ENCODE measurements at places on chromosomes 4 and X.

DNA sequence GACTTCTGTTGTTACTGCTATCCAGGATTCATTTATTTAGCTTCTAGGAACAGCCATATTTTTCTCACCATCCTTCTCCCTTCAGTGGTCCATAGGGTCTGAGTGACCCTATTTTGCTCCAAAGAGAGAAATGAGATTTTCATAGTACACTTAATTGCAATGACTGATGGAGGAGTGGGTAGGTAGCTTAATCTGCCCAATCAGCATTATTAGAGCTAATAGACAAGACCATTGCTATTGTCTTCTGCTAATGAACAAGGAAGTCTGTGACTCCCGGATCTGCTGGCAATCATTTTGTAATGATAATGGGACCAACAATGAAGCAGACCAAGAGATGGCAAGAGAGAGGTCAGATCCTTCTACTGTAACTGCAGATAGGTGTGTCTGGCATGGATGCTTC lies 271.4 kb upstream of the SLC7A11 start:
- no peak for DNase-seq

DNA sequence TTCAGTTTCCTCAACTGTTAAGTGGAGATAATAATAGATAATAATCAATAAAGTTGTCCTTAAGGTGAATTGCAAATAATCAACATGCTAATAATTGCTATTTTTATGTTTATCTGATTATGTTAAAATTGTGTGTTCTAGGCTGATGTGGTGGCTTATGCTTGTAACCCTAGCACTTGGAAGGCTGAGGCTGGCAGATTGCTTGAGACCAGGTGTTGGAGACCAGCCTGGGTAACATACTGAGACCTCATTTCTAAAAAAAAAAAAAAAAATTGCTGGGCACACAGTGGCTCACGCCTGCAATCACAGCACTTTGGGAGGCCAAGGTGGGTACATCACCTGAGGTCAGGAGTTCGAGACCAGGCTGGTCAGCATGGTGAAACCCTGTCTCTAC lies 175.2 kb downstream of the GC start:
- DNase-seq, result no peak

DNA sequence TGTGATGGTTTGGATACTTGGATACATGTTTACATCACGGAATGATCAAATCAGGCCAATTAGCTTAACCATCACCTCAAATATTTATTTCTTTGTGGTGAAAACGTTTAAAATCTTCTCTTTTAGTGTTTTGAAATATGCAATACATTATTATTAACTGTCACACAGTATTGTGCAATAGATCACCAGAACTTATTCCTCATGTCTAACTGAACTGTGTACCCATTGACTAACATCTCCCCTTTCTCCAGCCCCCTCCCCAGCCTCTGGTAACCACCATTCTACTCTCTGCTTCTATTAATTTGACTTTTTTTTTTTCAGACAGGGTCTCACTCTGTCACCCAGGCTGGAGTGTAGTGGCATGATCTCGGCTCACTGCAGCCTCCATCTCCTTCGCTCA lies 471.9 kb downstream of the BCOR start:
- DNase-seq, result no peak

DNA sequence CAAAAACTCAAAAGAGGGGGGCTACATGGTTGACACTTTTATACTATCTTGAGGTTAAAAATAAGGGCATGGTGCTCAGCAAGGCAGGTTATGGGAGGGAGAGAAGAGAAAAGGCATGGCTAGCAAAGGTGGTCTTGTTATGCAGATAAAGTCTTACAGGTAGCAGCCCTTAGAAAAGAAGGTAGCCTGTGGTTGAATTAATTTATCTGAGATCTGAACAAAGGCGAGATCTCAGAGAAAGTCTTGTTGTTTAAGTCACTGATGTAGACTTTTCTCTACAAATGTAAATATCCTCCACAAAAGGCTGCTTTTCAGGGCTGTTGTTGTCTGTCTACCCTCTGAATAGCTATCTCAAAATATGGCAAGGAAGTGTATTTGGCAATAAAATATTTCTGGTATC lies 1250.4 kb downstream of the PCDH18 start:
- DNase-seq, result no peak

GRCh38 chrX:7086384-7086783 lies 61.1 kb upstream of the STS start:
- no peak for DNase-seq

DNA sequence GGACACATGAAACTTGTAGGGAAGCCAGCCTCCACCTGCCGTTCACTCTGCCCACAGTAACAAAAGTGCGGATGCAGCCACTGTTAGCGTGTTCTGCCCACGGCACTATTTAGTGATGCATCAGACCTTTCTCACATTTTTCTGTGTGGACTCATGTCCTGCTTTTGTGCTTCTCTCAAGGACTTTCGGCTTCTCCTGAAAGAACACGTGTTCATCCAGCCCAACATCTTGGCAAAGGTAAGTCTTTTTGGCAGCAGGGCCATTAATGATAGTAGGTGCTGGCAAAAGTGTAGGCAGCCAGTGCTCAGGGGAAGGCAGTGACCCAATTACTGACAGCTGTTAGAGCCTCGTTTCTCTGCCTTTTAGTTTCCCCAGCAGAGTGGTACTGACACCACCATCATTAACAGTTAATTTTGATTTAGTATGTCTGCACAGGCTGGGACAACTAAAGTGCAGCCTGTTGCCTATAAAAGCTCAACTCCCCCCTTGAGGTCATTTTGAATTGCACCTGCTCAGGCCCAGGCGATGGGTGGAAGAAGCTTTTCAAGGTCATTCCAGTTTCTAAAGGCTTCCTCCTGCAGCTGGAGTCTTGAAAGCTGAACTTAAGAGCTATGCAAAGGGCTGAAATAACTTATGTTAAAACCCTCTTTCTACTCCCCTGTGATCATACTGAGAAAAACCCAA lies 54.5 kb upstream of the HPSE start:
- peak; percentile 34 for DNase-seq

DNA sequence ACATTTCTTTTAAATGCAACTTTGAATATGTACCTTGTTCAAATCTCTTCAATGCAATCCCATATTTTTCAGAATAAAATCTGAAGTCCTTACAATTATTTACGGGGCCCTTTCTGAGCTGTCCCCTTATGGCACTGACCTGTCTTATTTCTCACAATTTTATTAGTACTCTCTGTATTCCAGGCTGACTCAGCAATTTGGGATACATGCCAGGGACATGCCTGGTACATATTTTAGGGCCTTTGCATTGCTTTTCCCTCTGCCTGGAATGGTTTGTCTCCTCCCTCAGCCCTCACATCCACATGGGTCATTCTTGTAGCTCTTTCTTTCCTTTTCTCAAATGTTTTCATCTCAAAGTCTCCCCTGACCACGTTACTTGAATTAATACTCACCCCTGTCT lies 172.2 kb upstream of the TECRL start:
- DNase-seq, result no peak

- DNase-seq, result peak; percentile 9
Measured at GRCh38 chr4:167233685-167234315, 494 bp downstream of the SPOCK3 start.

DNA sequence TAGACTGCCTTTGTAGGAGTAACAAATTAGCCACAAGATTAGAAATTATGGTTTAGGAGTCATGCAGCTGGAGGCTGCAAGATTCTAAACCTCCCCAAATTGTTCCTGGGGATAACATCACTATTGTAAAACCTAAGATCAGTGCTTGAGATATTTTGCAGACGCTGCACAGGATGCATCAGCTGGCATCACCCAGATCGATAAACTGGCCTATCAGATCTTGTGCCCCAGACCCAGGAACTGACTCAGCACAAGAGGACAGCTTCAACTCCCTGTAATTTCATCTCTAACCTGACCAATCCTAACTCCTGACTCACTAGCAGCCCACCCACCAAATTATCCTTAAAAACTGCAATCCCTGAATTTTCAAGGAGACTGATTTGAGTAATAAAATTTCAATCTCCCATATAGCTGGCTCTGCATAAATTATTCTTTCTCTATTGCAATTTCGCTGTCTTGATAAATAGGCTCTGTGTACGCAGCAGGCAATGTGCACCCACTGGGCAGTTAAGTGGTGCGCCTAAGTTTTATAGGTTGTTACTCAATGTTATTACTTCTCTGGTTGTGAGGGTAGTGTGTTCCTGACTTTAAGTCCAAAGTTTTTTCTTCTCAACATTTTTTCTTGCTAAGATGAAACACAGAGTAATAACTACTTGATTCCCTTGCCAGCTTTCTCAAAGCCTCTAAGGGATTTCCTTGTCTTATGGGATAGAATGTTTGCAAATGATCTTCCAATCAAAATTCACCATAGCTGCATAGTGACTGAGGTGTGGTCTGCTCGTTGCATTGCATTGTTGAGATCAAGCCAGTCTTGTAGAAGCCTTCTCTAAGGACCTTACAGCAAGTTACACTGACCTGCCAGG lies 312.3 kb upstream of the DKK2 start:
- DNase-seq, result no peak

DNA sequence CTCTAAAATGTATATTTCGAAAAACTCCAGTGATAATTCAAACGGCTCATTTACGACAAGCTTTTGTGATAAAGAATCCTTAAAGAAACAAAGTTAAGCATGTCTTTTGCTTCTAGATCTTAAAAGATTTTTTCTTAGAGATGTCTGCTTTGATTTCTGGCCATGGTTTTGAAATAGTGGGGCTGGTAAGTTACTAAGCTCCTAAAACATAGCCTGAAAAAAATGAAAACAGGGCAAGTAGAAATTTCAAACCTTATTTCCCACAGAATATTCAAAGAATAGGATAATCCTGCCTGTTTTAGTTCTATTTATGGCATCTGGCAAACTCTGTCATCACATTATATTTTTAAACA lies 318.3 kb downstream of the ARHGAP24 start:
- no peak for DNase-seq

GRCh38 chr4:180589575-180589974 lies 1653.6 kb upstream of the TENM3 start:
- DNase-seq, result no peak

GRCh38 chr4:69092190-69092589 lies 4.1 kb upstream of the UGT2B7 start:
- no peak for DNase-seq

DNA sequence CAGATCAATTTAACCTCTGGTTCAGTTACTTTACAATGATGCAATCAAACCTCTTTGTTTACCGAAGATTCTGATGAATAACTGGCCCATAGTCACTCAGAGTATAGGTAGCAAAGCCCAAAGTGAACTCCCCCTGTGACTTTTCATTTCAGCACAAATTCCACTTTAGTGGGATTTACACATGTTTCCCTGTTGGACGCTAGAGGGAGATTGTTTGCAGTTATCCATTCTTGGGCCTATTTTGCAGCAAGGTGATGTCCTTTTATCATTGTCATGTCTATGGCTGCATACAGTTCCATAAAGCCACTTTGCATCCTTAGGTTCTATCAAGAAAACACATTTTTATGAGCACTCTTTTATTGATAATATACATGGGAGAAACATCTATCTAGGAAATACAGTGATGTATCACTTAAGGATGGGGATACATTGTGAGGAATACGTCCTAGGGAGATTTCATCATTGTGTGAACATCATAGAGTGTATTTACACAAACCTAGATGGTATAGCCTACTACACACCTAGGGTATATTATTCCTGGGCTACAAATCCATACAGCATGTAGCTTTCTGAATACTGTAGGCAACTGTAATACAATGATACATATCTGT lies 14.5 kb upstream of the DKK2 start:
- DNase-seq, result no peak

GRCh38 chrX:54076903-54077302 lies 32.6 kb upstream of the PHF8 start:
- DNase-seq, result no peak

DNA sequence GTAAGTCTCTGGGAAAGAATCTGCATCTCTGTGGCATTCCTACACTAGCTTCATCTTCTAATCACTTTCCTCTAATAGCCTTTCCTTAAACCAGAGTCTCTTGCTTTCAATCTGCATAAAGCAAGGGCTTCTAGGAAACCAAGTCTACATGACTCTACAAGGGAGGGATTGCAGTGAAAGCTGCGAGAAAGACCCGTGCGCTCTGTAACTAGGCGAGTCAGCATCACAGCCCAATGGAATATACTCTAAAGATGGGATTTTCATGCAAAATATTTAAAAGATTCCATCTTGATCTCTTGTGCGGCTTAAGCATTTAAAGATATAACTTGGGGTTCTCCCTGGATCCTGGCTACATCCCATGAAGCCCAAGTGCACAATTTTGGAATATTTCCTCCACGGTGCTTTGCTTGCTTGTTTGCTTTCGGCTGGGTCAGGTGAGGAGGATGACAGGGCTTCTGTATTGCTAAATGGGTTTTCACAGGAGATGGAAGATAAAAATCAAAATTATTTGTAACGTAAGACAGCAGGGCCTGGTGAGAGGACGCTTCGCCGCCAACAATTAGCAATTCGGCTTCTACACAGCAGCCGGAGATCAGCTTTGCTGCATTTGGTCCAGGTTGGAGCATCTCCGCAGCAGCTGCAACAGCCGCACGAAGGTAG lies 687 bp upstream of the GRIA2 start:
- no peak for DNase-seq

DNA sequence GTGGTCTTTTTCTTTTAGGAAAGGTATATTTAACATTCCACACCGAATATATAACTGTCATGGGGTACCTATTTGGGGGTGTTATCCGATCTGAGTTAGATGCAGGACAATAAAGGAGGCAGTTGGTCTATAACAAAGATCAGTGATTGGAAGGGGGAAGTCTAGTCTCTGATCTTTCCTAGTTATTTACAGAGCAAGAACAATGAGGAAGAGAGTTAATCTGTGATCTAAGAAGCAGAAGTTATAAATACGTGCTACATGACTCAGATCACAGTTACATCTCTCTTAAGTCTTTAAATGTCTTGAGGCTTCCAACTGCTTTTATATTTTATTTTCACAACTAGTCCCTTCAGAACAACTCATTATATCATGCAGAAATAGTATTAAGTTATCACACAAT lies 33.2 kb upstream of the ARMCX4 start:
- DNase-seq, result no peak

DNA sequence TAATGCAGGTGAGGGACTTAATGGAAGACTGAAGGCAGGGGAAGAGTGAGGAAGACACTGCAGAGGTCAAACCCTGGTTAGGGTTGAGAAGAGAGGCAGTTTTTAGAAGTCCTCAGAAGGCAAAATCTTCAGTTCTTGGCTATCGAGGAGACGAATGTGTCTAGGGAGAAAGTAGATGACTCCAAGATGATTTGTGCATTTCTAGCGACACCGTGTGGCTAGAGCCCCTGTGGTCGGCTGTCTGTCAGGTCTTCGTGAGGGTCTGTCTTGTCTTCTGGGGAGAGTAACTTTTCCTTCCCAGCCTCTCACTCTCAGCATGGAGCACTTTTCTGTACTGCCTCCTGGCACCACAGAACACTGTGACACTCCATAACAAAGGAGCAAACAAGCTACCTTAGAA lies 458.1 kb downstream of the STIM2 start:
- DNase-seq, result peak; percentile 54

GRCh38 chr4:38279650-38280322 lies 319.6 kb downstream of the PTTG2 start:
- DNase-seq, result no peak

GRCh38 chr4:153075836-153076518 lies 128.3 kb upstream of the TRIM2 start:
- DNase-seq, result no peak

GRCh38 chr4:158015241-158015640 lies 157.6 kb downstream of the GASK1B start:
- no peak for DNase-seq

GRCh38 chr4:162644346-162644745 lies 480.5 kb upstream of the FSTL5 start:
- no peak for DNase-seq

GRCh38 chr4:113773014-113773413 lies 11.5 kb upstream of the CAMK2D start:
- no peak for DNase-seq
